ELR (cell line): ENCODE measurements at places on chromosomes 5 and 9.

DNA sequence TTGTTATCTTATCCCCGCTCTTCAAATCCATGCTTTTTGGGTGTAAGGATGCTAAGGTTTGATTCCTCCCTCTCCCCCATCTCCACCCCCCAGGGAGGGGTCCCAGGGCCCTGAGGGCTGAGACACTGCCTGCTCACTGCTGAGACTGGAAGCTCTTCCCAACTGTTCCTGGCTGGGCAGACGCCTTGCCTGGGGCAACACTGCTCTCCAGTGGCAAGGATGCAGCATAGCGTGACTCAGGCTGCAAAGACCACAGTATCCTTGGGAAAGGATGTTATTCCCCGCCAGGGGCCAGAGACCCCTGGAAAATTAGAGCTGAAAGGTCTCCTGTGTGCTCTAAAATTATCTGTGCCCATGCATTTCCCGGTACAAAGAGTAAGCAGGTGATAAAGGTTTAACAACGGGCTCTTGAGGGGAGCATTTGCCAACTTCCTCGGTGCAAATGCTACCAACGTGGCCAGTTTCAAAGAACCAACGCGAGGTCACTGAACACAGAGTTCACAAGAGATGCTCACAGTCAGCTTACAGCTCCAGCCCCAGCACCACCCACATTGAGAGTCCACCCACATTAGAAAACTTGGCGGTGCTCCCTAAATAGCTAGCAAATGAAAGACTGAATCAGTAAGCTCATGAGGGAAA is 271.9 kb downstream of the NSG2 start:
- peak; percentile 54 for DNase-seq

GRCh38 chr5:140073296-140073695 is 30.2 kb upstream of the NRG2 start:
- DNase-seq = peak; percentile 51

GRCh38 chr9:6096821-6097220 is 81.4 kb upstream of the RANBP6 start:
- DNase-seq = peak; percentile 90

DNA sequence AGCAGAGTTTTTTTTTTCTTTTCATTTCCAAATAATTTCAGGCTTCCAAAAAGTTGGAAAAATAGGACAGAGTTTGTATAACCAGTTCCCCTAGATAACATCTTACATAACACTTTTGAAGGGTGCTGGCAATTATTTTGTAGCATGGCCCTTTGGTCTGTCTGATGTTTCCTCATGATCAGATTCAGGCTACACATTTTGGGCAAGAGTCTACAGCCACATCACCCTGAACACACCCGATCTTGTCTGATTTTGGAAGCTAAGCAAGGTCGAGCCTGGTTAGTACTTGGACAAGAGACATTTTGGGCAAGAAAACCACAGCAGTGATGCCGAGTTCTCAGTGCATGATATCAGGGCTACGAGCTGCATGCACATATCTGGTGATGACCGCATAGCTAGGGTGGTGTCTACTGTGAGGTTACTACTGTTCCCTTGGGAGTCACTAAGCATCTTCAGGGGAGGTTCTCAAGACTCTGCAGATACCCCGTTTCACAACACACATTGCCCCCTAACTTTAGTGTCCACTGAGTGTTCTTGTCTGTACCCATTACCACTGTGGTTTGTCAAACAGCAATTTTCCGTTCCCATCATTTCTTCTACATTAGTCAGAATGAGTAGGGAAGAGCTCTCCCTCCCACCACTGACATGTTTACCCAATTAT is 86.2 kb downstream of the TTC39B start:
- DNase-seq = peak; percentile 58

DNA sequence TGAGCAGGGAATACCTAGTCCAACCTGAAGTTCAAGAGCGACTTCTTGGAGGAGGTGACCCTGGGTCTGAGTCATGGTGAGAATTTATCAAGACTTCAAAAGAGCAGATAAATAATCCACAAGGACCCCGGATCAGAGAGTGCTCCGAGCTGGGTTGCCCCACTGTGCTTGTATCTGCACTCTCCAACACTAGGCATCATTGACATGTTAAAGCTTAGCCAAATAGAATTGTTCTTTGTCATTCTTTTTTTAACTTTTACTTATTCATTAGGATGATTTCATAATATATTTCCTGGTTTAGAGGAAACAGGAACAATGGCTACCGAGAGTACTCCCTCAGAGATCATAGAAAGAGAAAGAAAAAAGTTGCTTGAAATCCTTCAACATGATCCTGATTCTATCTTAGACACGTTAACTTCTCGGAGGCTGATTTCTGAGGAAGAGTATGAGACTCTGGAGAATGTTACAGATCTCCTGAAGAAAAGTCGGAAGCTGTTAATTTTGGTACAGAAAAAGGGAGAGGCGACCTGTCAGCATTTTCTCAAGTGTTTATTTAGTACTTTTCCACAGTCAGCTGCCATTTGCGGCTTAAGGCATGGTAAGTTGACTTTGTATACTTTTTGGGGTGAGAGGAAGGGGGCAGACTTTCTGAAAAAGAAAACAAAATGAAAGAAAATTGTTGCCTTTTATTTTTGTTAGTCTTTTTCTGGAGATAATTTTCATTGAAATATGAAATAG is at the start of gene CARD6:
Gene CARD6 (plus strand): TSS at position 300 of the 738 bp plus-strand sequence. CDS start 16 bp downstream, at position 316.
- DNase-seq = peak; percentile 32

- no peak for DNase-seq
Measured at GRCh38 chr9:136831002-136831719, 11.1 kb upstream of the AJM1 start.

GRCh38 chr9:106862821-106863720 is at the start of gene ZNF462:
ZNF462 (plus strand) TSS chr9:106863166; CDS start chr9:106923384, 60,218 bp downstream.
- peak; percentile 76 for DNase-seq

- no peak for DNase-seq
Measured at GRCh38 chr9:137497921-137498719, 39.0 kb upstream of the NSMF start.

DNA sequence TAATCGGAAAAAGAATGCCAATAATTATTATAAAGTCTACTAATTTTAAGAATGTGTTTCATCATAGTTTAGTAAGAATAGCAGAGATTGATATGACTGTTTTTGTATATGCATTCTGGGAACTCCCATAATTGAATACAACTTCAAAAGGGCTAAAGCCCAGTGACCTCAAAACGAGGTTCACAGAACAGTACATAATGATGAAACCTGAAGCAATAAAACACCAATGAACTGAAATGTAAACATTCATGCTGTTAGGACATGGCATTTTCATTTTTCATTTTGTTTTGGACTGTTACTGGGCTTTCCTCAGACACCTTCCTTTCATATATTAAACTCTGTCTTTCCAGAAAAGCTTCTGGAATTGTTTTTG is 684 bp upstream of the JMY start:
- DNase-seq = peak; percentile 36

DNA sequence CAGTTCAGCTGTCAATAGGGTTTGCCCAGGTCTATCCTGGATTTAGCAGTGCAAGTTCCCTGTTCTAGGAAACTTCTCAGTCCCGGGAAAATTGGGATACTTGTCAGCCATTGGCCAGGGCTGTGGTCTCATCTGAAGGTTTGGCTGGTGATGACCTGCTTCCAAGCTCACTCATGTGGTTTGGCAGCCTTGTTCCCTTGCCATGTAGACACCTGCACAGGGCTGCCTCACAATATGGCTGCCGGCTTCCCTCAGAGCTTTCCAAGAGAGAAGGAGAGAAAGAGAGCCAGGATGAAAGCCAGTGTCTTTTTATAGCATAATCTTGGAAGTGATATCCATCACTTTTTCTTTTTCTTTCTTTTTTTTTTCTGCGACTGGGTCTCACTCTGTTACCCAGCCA is 37.7 kb upstream of the HMCN2 start:
- DNase-seq = no peak

DNA sequence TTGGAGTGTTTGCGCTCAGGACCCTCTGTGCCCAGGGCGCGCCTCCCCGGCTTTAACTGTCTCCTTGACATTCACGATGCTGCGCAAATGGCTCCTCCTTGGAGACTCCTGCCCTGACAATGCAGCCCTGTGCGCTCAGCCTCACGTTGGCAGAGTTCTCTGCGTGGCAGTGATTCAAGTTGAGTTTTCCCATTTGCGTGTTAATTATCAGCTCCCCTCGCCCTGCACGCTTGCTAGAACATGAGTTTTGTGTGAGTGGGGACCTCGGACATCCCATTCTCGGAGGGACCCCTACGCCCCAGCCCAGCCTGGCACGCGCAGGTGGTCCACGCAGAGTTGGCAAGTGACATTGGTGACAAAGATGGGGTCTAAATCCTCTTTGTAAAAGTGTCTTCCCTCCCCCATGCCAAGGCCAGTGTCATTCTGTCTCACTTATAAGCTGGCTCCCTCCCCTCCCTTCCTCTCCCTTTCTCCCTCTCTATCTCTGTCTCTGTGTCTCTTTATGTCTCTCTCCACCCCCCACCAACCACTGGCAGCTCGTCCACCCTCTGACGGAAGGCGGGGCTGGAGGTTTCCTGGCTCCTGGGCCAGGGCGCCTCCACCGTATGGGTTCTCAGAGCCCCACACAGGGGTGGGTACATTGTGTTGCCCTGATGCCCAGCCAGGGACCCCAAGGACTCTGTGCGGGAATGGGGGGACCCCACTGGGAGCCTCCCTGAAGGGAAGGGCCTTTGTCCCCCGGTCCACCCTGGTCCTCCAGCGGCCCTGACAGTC is 169.3 kb downstream of the OLFM1 start:
- DNase-seq = no peak

- DNase-seq = peak; percentile 85
Measured at GRCh38 chr5:125134216-125135081, 388.0 kb upstream of the ZNF608 start.

GRCh38 chr5:151601391-151601790 is 10.3 kb upstream of the FAT2 start:
- no peak for DNase-seq

GRCh38 chr5:106454651-106455415 is 1215.9 kb downstream of the EFNA5 start:
- peak; percentile 51 for DNase-seq

DNA sequence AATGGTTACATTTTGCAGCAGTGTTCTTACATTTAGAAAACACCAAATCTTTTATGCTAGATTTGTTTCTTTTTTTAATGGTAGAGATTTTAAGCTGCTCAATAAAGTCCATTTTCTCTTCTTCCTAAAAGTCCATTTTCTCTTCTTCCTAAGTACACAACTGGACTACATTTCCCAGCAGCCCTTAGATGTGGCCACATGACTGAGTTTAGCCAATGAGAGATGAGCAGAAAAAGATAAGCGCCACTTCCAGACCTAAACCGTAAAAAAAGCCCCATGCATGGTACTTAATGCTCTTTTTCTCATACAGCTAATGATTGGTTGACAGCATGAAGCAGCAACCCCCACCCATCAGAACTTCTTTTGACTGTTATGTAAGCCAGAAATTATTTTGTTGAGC is 206.7 kb downstream of the FAM114A2 start:
- DNase-seq = peak; percentile 48

GRCh38 chr5:139038613-139039305 is 159.4 kb downstream of the SIL1 start:
- DNase-seq = no peak

DNA sequence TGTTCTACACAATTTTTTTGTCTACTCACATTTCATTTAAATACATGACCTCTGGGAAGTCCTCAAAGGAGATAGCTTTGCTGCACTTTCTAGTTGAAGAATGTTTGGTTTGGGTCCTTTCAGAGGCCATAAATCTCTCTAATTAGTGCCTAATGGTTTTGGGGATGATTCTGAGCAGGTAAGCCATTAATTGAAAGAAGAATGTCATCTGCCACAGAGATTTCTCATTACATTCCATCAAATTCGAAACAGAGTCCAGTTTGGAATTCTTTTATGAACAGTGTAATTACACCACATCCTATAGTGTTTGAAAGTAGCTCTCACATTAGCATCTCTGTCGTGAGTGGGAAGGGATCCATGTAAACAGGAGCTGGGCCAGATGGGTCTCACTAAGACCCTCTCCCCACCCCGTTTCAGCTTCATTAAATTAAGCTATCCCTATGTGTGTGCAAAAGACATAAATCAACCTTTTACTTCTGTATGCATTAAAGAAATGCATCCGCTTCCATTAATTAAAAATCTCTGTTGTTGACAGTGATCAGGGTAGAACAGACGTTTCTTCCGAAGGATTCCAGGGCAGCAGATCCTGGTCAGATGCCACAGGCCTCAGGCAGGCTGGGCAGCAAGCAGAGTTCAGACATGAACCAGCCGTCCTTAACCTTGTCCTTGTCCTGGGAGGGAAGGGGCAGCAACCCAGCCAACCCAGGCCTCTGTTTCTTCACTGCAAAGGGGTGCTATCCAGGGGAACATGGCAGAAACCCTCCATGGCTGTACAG is 99.8 kb upstream of the MAP1B start:
- no peak for DNase-seq

- no peak for DNase-seq
Measured at GRCh38 chr9:121857928-121858327, 206.5 kb downstream of the DAB2IP start.

DNA sequence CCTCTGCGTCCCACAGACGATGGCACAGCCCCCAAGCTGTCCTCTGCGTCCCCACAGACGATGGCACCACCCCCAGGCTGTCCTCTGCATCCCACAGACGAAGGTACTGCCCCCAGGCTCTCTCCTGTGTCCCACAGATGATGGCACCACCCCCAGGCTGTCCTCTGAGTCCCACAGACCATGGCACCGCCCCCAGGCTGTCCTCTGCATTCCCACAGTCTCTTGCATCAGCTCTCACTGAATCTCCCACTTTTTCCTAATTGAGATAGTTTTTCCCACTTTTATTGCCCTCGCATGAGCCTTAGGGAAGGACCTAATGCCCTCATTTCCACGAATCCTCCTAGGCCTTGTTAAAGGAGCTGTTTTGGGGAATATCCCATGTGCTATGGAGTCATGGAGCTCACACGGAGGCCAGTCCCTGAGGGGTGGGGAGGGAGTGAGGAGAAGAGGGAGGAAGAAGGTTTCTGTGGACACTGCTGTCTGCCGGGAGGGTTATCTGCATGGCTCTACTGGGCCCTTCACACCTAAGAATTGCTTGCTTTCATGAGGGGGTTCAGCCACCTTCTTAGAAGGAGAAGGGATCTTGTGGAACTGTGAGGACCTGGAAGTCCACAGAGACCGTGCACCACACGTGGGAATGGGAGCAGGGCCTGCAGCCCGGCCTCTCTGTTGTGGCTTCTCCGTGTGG is 58.2 kb upstream of the PTCH1 start:
- no peak for DNase-seq

DNA sequence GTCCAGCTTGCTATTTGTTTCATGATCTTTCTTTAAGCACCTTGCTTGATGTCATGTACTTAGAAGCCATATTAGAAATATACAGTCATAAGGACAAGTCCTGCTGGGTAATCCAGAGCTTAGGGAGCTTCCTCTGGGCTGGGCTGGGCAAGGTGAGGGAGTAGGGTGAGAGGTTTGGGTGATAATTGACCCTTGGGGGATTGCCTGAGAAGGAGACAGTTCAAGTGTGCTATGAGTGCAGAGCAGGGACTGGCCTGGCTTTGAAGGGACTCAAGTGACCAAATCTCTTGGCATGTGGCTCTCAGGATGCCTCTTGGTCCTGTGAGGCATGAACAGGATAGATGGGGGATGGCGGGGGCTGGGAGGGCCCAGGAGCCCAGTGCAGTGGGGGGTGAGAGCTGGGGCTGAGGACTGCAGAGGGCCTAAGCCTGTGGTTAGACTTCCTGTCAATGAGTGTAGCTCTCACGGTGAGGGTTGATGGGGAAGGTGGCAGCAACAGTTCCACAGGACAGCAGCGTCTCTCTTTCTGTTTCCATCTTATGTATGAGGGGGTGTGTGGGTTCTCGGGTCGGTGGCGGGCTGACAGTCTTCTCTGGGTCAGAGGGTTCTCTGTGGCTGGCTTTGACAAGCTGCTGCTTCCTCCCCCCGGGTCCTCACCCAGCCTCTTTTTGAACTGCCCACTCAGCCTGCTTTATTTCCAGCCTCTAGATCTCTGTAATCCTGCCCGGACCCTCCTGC is 53.5 kb downstream of the RGS3 start:
- DNase-seq = peak; percentile 50

- DNase-seq = peak; percentile 81
Measured at GRCh38 chr5:177607452-177608192, 7.7 kb downstream of the B4GALT7 start.
